ENCODE measurements at places on chromosomes 13 and 19.

- no peak for DNase-seq
Measured at GRCh38 chr13:46682707-46683106, 114.3 kb downstream of the ESD start.

DNA sequence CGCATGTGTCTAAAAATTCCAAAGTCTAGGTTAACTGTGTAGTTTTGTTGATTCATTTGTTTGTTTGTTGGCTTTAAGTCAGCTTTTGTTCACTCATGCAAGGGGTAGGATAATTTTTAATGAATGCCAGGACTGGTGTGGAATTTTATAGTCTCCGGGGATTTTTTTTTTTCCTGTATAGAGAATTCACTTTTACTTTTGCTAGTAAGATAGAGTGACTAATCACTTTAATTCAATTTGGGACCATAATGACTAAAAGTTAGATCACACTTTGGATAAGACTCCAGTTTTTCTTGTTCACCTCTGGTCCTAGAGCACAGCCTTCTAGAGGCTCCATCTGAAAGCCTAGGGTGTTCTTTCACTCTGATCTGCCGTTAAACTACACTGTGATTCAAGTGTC, 1690.0 kb downstream of the PCDH9 start:
- peak; percentile 30 for DNase-seq

DNA sequence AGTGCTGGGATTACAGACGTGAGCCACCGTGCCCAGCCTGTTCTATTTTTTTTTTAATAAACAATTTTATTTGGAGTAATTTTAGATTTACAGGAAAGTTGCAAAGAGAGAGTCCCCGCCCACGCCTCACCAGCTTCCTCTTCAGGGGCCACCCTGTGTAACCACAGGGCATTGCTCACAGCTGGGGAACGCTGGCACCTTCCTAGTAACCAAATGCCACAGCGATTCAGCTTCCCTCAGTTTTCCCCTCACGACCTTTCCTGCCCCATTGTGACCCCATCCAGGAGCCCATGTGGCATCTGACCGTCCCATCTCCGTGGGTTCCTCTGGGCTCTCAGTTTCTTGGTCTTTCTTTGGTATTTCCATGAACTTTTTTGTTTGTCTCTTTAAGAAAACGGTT, 83.9 kb downstream of the GNG7 start:
- DNase-seq, result peak; percentile 56

GRCh38 chr13:31904941-31905824, 126.4 kb upstream of the FRY start:
- no peak for DNase-seq

GRCh38 chr13:107883561-107884175, 331.7 kb downstream of the LIG4 start:
- no peak for DNase-seq

GRCh38 chr19:30555075-30555790, 183.0 kb downstream of the ZNF536 start:
- no peak for DNase-seq

All from RKO (cell line).